ENCODE measurements at places on chromosomes 6 and 20.
A peak's percentile ranks its signal among the peaks of the same experiment; 100 is the strongest.

DNA sequence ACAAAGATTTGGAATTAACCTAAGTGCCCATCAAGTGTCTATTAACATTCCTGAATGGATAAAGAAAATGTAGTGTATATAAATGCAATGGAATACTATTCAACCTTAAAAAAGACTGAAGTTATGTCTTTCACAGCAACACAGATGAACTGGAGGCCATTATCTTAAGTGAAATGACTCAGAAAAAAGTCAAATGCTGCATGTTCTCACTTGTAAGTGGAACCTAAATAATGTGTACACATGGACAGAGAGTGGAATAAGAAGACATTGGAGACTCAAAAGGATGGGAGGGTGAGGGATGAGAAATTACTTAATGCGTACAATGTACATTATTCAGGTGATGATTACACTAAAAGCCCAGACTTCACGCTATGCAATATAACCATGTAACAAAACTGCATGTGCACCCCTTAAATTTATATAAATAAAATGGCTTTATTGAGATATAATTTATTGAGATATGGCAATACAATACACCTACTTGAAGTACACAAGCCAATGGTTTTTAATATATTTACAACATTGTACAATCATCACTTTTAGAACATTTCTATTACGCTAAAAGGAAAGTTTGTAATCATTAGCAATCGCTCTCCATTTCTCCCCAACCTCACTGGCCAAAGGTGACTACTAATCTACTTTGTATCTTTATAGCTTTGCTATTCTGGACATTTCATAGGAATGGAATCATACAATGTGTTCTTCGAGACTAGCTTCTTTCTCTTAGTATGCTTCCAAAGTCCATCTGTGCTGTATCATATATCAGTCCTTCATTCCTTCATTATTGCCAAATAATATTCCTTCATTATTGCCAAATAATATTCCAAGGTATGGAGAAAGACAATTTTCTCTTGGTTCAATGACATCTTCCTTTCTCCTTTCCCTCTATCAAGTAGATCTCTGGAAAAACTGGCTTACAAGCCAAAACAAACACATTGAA is 5.8 kb downstream of the STX7 start:
- no peak for DNase-seq

- DNase-seq, result peak; percentile 76
Measured at GRCh38 chr6:30555816-30556065, 548 bp downstream of the GNL1 start.

DNA sequence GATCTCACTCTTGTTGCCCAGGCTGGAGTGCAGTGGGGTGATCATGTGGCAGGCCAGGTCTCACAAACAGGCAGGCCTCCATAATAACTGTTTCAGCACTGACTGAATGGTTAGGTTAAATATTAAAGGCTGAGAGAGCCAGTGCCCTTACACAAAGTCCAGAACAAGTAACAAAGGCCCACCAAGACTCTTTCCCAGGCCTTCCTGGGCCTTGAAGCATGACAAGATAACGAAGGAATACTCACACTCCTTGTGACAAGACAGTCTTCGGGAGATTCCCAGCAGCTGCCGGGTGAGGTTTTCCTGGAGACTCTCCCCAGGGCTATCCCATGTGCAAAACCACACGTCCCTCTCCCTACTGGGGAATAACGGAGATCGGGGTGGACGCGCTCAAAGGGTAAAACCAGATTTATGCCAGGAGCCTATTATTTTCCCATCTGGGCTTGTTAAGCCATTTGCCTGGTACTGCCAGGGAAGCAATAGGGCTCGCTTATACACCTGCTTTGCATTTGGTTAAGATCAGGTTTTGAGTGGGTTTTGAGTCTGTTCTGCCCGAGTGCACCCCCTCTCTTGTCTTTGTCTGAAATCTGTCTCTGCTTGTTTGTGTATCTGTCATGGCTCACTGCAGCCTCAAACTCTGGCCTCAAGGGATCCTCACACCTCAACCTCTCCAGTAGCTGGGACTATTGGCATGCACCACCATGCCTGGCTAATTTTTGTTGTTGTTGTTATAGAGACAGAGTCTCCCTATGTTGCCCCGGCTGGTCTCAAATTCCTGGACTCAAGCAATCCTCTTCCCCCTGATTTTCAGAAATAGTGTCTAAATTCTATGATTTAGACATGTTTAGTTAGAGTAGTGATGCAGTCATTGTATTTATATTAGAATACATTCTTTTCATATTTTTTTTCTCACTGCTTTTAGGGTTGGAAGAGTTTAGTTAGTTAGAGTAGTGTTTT is 1.4 kb upstream of the ENPP3 start:
- DNase-seq, result no peak

- DNase-seq, result no peak
Measured at GRCh38 chr6:3355358-3356055, 96.8 kb downstream of the PSMG4 start.

DNA sequence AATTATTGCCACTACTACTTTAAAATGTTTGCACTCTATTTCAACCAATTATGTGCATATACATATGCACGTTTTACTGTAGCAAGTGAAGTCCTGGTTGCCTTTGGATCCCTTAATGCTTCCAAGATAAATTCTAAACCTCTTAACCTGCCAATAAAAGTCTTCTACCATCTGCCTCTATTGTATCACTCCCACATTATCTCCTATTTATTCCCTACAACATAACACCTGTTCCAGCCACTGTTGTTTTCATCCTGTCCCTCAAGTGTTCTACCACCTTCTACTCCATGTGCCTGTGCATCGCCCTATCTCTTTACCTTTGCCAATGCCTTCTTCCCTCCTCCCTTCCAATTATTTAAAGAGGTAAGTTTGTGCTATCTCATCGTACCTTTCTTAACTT is 499.0 kb upstream of the RNF217 start:
- DNase-seq, result no peak

DNA sequence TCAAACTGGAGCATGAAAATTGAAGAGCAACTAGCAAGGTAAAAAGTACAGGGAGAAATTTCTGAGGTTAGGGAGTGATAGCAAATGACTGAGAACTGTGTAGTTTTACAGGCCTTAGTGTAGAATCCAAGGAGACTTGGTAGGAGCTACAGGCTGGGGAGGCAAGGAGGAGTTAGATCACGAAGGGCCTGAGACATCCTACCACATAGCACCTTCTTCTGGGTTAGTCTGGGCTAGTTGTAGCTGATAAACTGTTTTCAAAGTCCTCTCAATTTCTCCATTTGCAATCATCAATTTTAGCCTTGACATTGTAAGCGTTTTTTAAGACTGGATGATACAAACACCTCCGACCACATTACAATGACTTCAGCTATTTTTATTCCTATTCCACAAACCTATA is 209.7 kb downstream of the TMEM200A start:
- DNase-seq, result no peak

- no peak for DNase-seq
Measured at GRCh38 chr20:22491194-22491505, 93.2 kb downstream of the FOXA2 start.

DNA sequence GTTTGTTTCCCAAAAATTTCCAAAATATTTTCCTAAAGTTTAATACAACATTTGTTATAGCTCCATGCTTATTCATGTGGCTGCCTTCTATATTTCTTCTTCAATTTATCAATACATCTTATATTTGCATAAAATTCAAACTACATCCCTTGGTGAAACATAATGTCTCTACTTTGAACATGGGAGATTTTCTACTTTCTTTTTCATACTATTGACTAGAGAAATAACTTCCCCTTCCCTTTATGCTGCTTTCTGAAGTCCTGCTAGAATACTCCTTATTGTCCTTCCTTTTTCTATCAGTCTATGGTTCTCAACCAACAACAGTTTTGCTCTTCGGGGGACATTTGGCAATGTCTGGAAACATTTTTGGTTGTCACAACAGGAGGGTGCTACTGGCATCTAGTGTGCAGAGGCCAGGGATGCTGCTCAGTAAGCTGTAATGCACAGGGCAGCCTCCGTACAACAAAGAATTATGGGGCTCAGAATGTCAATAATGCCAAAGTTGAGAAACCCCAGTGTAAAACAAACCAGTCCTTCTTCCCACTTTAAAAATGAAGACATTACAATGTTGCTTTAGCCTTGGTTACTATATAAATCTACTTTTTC is 29.9 kb downstream of the MKKS start:
- DNase-seq, result no peak

DNA sequence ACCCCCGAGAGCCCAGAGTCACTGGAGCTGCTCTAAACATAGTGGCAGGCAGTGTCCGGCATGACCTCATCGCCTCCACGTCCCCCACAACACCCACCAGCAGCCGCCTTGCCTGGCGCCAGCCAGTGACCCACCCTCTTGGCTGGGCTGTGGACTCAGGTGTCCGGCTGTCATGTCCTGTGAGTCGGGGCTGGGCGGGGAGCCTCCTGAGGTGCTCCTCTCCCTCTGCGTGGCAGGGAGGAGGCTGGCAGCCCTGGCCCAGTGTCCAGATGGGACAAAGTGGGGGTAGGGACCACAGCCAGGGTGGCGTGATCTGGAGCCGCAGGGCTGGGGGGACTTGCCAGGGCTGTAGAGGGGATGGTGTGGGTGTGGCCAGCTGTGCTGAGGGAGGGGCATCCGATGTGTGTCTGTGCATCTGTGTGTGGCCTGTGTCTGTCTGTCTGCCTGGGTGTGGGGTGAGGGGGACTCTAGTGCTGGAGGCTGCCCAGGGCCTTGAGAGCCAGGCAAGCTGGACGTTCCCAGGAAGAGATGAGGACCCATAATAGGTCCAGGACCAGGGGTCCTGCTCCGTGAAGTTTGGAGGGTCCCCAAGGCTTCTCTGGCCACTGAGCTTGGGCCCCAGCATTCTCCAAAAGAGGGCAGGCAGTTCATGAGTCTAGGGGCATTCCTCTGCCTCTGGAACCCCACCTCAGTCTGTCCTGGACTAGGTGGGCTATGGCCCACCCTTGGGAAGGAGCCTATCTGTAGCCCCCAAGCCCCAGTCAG is 2.3 kb upstream of the SOX18 start:
- DNase-seq, result peak; percentile 91

DNA sequence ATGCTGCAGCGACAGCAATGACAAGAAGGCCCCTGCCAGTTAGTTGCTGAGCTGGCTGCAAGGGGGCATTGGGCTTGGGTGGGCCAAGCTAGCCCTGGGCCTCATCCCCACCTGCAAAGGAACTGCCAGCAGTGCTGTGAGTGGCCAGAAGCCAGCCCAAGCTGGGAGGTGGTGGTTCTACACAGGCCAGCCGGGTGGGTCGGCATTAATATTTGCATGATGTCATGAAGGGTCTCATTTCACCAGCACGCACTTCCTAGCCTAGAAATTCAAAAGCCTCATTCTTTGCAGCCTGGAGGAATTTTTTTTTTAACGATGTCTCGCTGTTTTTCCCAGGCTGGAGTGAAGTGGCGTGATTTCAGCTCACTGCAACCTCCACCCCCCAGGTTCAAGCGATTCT is 62.0 kb downstream of the IYD start:
- no peak for DNase-seq

GRCh38 chr6:148407372-148407771 is 64.7 kb downstream of the SASH1 start:
- DNase-seq, result no peak

GRCh38 chr6:113594726-113595125 is 262.4 kb upstream of the MARCKS start:
- no peak for DNase-seq

DNA sequence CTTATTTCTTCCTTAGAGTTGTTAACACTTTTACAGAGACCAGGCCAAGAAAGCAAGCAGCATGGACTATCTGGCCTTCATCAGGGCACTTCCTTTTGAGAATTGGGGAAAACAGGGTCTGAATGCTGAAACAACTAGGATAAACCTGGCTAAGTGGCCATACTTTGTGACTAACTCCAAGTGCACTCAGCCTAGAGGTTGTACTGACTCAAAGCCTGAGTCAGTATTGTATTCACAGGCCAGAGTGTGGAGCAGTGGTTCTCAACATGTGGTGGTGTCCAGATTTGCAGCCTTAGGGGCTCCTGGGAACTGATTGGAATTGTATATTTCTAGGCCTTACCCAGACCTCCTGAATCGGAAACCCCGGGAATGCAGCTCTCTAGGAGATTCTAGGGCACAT is 20.1 kb downstream of the SEC23B start:
- no peak for DNase-seq

GRCh38 chr6:36984581-36985416 is 1.2 kb downstream of the MTCH1 start:
- DNase-seq, result no peak

- DNase-seq, result peak; percentile 86
Measured at GRCh38 chr20:346640-347316, at the start of gene NRSN2. Gene NRSN2, plus strand, starts transcription at chr20:347111. Its CDS starts 2,533 bp downstream, at chr20:349644.

GRCh38 chr20:59696476-59696875 is 92.1 kb downstream of the PHACTR3 start:
- no peak for DNase-seq

GRCh38 chr20:1802385-1803060 is 92.7 kb upstream of the SIRPA start:
- peak; percentile 92 for DNase-seq

DNA sequence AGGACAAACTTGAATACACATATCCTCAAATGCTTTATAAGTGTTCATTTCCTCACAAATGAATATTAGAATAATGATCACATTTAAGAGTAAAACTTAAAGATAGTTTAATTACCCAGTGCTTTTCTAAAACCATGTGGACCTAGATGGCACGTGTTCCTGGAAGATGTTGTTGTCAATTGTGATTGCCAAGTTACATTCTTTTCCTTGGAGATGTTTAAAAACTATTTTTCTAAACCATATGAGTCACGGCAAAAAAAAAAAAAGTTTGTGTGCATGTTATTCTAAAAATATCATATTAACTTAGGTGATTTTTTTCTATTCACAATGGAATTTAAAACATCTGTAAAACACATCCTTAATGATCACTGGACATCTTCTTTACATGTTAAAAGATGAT is 51.1 kb downstream of the RCAN2 start:
- no peak for DNase-seq

DNA sequence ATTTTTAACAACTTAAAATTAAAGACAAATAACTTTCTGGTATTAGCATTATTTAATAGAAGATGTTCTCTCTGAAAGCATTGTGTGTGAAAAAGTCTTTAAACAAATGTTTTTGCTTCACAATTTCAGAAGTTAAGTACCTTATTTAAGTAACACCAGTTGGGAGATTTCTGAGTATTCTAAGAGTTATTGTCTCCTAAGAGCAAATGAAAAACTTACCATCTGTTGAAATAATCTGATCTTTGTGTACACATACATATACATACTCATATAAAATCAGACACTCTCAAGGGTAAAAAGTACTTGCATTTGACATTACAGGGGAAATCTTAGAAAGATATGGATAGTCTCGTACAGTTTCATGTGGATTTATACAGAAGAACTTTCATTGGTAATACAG is 2.4 kb downstream of the BTBD3 start:
- no peak for DNase-seq

DNA sequence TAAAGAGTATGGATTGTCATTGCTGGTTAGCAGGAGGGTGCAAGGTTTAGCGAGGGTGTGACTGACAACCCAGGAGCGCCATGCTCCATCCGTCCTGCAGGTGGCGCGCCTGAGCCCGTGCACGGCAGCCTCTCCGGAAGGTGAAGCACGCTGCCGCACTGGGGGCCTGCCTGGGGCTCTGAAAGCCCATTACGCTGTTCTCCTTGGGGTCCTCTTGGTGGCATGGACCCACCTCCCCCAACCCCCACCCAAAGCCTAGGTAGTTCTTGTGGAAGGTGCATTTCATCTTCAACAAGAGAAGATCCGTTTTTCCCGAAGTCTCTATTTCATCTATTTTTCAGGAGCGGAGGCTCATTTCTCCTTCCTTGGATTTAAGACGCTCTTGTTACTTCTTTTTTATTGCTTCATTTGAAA is 197.4 kb upstream of the KCNG1 start:
- DNase-seq, result peak; percentile 66
